ENCODE measurements at places on chromosomes 12 and 14.

DNA sequence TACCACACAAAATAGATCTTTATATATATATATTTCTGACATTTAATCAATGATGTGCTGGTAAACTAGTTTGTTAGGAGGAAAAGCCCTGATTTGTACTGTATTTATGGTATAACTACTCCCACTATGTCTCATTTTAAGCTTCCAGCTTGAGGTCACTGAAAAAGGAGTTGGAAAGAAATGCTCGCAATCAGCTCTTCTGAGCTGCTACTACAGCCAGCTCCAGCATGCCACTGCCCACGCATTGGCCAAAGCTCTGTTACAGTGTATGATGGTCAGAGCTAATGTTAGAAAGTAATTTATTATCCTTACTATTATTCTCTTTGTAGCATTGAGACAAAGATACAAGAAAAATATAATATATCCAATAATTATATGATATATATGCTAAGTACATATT lies 55.0 kb upstream of the PCED1B start:
- no peak for DNase-seq

- DNase-seq = no peak
These were observed 356.5 kb upstream of the ATP2B1 start for GRCh38 chr12:90064852-90065801.

GRCh38 chr12:47308672-47309071 lies 228.9 kb upstream of the AMIGO2 start:
- DNase-seq = no peak

DNA sequence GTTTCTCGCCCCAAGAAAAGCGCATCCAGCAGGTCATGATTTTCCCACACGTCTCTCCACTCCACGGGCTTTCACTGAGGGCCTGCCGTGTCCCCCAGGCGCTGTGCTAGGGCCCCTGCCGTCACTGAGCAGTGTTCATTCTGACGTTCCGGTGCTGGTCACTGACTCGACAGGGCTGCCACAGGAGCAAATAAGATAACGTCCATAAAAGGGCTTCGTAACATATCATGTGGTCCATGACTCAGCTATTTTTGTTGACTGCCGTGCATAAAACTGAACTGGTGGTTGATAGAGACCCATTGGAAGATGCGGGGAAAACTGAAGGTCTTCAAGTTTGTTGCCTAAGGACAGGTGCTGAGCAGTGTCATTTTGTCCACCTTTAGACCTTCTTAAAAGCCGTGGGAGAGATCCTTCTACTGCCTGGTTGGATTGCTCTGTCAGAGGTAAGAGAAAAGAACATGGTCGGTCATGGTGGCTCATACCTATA lies 46.3 kb downstream of the ADGRD1 start:
- DNase-seq = no peak

DNA sequence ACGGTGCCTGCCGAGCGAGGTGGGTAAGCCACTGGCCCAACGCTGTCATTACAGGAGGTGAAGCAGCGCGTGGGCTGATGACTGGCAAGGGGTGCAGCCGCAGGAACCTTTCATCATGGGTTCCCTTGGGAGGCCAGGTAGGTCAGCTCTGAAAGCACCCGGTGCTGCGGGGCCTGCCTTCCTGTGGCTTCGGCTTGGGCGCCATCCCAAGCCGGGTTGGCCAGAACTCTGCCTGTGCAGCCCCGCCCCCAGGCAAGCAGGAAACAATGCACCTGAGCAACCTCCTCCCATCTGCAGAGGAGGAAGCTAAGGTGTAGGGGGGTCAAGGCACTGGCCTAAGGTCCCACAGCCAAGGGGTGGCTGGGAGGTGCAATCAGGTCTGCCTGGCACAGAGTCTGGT lies 20.0 kb upstream of the HHIPL1 start:
- no peak for DNase-seq

GRCh38 chr14:82070753-82071152 lies 537.1 kb upstream of the SEL1L start:
- no peak for DNase-seq

DNA sequence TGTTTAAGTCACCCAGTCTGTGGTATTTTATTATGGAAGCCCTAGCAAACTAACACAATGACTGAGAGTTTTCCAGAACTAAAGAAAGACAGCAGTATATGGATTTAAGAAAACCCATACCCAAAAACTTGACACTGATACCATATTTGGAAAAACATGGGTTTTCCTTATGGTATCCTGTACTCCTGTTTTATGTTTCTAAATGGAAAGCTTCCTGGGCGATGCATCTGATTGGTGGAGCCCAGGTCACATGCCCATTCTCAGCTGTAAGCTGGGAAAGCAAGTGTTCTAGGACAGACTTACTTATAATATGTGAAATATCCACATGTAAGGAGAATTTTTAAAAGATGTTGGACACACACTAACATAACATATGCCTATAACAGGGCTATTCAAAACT lies 4.5 kb upstream of the RNASE4 start:
- no peak for DNase-seq

DNA sequence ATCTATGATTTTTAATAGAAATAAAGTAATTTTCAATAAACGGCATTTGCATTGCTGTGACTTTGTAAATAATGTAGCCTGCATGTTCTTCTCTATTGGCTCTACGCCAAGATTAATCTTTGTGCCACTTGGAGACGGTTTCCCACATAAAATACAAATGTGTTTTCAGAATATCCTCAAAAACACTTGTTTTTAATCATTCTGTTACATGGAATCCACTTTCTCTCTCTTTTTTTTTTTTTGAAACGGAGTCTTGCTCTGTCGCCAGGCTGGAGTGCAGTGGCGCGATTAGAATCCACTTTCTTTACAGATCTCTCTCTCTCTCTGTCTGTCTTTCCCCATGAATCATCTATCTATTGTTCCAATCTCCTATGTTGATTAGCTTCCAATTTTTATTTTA lies 22.8 kb upstream of the SSPN start:
- no peak for DNase-seq

- no peak for DNase-seq
These were observed 4.0 kb downstream of the MAPKAPK5 start for GRCh38 chr12:111846016-111846415.

GRCh38 chr14:101878211-101878821 lies 86.1 kb upstream of the DYNC1H1 start:
- no peak for DNase-seq

- no peak for DNase-seq
These were observed 33.5 kb upstream of the CHST11 start for GRCh38 chr12:104423273-104423672.

- no peak for DNase-seq
These were observed 64.7 kb upstream of the JDP2 start for GRCh38 chr14:75363130-75363529.

GRCh38 chr12:124689631-124690030 lies 122.2 kb upstream of the NCOR2 start:
- no peak for DNase-seq

- no peak for DNase-seq
These were observed 52.5 kb downstream of the C12orf75 start for GRCh38 chr12:105382771-105383622.

All from stimulated activated CD4-positive, alpha-beta T cell treated with anti-CD3 and anti-CD28 coated beads, TNF-alpha, amount 100 ng/mL, for 24 hours (primary cell).